ENCODE measurements at places on chromosomes 12 and 14. TPM values are rescaled to one million over a fixed set of nuclear protein-coding genes. Genes with fewer than 3 reads are reported as not detected.

The ADAMTS20 gene
- not detected for total RNA-seq

The SLCO1B3 gene
- not detected for total RNA-seq

The COCH gene
- total RNA-seq, result 0.80 TPM

The PRIMA1 gene
- total RNA-seq, result not detected

The AJUBA gene
- total RNA-seq, result 0.91 TPM

The CELA1 gene
- total RNA-seq, result 0.16 TPM

The PROX2 gene
- not detected for total RNA-seq

The SRGAP1 gene
- total RNA-seq, result 0.20 TPM

The PTPN6 gene
- total RNA-seq, result 255 TPM

The RFLNA gene
- not detected for total RNA-seq

The ST8SIA1 gene
- 0.32 TPM for total RNA-seq

The CLEC6A gene
- total RNA-seq, result not detected

The NAA25 gene
- 33.6 TPM for total RNA-seq

The PXN gene
- total RNA-seq, result 182 TPM

The OVCH1 gene
- not detected for total RNA-seq

The CMTM5 gene
- not detected for total RNA-seq

The TBX5 gene
- total RNA-seq, result not detected

The PZP gene
- not detected for total RNA-seq

The RILPL2 gene
- total RNA-seq, result 7.5 TPM

The ART4 gene
- not detected for total RNA-seq

The PDE3A gene
- not detected for total RNA-seq

The TTC5 gene
- total RNA-seq, result 24.5 TPM

The ESYT1 gene
- total RNA-seq, result 362 TPM

The SERPINA10 gene
- total RNA-seq, result not detected

The CLEC1B gene
- total RNA-seq, result not detected

The KIF5A gene
- total RNA-seq, result 1.3 TPM

The GPX2 gene
- total RNA-seq, result not detected

The GZMB gene
- 127 TPM for total RNA-seq

The DCN gene
- total RNA-seq, result not detected

The OR11G2 gene
- not detected for total RNA-seq

The CLEC2A gene
- total RNA-seq, result not detected

The TEX52 gene
- 0.16 TPM for total RNA-seq

The CLEC4A gene
- total RNA-seq, result 0.25 TPM

The KLRG1 gene
- 3.5 TPM for total RNA-seq

The PPP1R36 gene
- total RNA-seq, result 0.16 TPM

The NYNRIN gene
- 0.14 TPM for total RNA-seq

The OASL gene
- 10.6 TPM for total RNA-seq

The JAG2 gene
- total RNA-seq, result 2.5 TPM

The KRT81 gene
- 0.11 TPM for total RNA-seq

The FAM186B gene
- not detected for total RNA-seq

The SLC6A13 gene
- total RNA-seq, result not detected

The VCPKMT gene
- total RNA-seq, result 11.5 TPM

The VDR gene
- 41.6 TPM for total RNA-seq

The NKX2-1 gene
- total RNA-seq, result not detected

The MMP14 gene
- 1.9 TPM for total RNA-seq

The ANO6 gene
- total RNA-seq, result 25.3 TPM

The SLC7A7 gene
- total RNA-seq, result not detected

The IL26 gene
- 0.39 TPM for total RNA-seq

The AICDA gene
- total RNA-seq, result not detected

The CACNA2D4 gene
- 12.3 TPM for total RNA-seq

The ASIC1 gene
- total RNA-seq, result 8.5 TPM

The ZNF385A gene
- total RNA-seq, result 0.70 TPM

The STAB2 gene
- not detected for total RNA-seq

The LIN7A gene
- total RNA-seq, result 0.18 TPM

The KLHDC2 gene
- 30.6 TPM for total RNA-seq
